ENCODE measurements at places on chromosomes 11 and 22.
A peak's percentile ranks its signal among the peaks of the same experiment; 100 is the strongest.

GRCh38 chr22:37582526-37582925, 2.6 kb upstream of the LGALS2 start:
- DNase-seq: no peak

DNA sequence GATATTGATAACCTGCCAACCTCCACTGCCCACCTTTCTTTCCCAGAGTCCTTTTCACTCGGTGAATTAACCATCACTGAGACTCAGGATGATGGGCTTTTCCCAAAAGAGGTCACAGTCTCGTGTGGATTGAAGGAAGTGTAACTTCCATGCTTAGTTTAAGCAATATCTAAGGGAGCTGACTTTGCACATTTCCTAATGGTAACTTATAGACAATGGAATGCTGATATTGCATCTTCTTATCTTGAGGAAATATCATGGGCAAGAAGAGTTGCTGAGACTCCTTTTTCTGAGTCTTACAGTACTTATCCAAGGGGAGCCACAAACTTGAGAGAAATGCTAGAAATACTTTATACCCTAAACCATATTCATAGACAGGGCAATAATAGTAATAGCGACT, 8.8 kb downstream of the BARX2 start:
- DNase-seq: no peak

DNA sequence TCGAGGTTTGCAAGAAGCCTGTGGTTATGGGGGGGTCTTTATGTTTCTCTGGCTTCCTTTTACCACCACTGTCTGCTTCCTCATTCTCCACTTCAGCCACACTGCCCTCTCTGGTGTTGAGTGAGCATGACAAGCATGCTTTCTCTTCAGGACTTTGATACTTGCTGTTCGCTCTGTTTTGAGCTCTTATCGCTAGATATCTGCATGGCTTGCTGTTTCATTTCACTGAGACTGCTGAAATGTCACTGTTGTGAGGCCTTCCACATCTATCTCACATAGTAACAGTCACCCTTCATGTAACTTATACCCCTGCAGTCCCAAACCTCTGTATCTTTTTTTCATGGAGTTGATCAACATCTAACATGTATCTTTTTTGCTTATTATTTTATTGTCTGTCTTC, 59.8 kb downstream of the TMEM135 start:
- DNase-seq: peak; percentile 15

DNA sequence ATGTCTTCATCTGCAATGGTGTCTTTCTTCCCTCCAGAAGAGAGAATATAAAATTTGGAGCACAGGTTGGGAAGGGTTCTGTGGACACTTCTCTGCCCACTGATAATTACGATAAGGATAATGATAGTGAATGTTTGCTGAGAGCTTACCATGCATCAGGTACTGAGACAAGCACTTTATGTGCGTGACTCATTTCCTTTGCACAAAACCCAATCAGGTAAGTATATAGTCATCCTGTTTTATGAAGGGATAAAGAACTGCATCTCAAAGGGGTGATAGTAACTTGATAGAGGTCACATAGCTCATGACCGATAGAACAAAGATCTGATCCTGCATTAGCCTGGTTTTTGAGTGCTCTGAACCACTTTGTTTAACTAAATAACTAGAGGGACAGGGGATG, 9.4 kb downstream of the DRD2 start:
- DNase-seq: no peak

- no peak for DNase-seq
Measured at GRCh38 chr22:47301820-47302475, 539.5 kb downstream of the TBC1D22A start.

DNA sequence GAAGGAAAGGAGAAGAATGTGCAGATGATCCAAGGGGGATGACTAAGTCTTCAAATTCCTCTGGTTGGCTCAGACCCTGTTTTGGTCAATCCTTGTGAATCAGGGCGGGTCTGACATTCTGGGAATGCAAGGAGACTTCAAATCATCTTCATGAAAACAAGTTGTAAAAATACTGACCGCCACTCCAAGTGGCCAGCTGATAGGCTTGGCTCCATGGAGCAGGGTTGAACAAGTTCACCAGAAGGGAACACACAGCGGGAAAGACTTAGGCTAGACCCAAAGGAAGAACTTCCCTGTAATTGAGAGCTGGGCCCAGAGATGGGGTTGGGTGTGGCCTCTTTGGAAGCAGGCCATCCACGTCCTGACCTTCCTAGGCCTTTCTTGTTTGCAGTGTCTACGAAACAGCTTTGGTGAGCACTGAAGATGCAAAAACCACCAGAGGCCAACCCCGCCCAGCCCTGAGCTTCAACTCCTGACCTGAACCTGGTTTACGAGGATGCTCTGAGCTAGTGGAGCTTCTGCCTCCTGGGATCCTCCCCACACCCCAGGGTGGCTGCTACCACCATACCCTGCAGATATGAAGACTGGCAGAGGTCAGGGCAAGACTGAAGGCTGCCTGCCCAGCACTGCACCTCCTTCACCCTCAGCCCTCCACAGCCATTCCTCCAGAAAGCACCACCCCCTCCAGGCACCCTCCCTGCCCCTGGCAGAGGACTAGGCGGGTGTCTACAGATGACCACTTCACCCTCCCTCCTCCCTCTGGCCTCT, 26.1 kb downstream of the GDPD5 start:
- peak; percentile 98 for DNase-seq

GRCh38 chr11:2955906-2956476, 26.8 kb upstream of the PHLDA2 start:
- DNase-seq: no peak

- DNase-seq: no peak
Measured at GRCh38 chr22:28884747-28885350, 1.5 kb downstream of the ZNRF3 start.

- DNase-seq: no peak
Measured at GRCh38 chr22:23263651-23264555, 83.6 kb downstream of the BCR start.

GRCh38 chr11:83979593-83979992, 693.4 kb upstream of the CCDC90B start:
- DNase-seq: no peak

GRCh38 chr11:66327171-66328030, 8.8 kb downstream of the RIN1 start:
- peak; percentile 68 for DNase-seq

- peak; percentile 21 for DNase-seq
Measured at GRCh38 chr11:87114093-87114492, 76.4 kb downstream of the TMEM135 start.

- no peak for DNase-seq
Measured at GRCh38 chr11:63909591-63910506, 7.1 kb downstream of the RCOR2 start.

- DNase-seq: no peak
Measured at GRCh38 chr11:11265994-11266606, 87.0 kb downstream of the CSNK2A3 start.

DNA sequence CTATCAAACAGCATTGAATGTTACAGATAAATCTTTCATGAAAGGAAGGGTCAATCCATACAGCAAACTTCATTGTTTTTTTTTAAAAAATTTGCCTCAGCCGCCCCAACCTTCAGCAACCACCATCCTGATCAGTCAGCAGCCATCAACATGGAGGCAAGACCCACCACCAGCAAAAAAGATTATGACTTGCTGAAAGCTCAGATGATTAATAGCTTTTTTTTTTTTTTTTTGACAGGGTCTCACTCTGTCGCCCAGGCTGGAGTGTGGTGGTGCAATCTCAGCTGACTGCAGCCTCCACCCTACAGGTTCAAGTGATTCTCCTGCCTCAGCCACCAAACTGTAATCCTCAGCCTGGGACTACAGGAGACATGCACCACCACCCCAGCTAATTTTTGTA, 18.0 kb upstream of the CD3E start:
- DNase-seq: no peak

DNA sequence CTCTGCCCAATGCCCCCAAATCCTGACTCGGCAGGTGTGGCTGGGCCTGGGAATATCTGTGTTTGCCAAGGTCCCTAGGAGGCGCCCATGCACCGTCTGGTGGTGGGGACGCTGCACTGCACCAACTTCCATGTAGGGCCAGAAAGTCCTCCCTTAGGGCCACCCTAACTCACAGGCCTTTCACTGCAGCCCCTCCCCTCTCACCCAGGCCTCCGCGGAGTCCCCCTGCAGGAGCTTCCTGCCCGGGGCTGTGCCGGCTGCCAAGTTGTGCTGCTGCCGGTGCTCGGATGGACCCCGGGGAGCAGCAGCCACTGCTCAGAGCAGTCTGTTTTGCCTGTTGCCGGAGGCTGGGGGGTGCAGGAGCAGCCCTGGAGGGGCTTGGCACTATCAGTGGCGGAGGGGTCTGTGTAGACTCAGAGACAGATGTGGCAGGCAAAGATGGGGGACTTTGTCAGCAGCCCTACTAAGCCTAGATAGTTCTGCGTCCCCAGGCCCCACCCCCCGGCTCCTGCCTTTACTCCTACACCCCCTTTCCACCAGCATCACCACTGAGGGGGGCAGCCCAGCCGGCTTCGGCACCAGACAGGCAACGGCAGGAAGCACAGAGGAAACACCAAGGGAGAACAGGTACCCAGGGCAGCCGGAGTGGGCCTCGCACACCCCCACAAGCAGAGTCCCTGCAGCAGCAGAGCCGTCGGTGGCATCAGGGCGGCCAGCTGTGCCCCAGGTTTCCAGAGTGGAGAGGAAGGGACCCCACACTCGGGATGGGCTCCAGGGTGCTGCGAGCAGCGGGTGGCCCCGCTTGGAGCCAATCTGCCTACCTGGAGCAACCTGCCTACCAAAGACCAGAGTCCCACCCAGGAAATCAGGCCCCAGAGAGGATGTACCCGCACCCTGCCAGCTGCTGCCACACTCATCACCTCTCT, 124.3 kb downstream of the TRIM29 start:
- DNase-seq: peak; percentile 12

DNA sequence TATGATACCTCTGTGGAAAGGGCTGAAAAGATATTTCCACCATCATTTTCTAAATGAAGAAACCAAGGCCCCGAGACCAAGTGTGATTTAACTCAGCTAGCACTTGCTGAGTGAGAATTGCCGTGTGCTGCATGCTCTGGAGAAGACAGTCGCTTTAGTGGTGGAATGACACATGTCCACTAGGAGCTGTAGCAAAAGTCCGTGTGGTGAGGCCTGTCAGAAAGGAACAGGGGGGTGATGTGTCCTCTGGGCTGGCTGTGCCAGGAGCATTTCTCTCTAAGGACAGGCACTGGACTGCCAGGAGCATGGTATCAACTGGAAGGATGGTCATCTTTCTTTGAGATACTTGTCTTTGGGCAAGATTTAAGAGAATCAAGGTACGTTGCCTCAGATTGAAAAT, 72.8 kb downstream of the ATXN10 start:
- no peak for DNase-seq

DNA sequence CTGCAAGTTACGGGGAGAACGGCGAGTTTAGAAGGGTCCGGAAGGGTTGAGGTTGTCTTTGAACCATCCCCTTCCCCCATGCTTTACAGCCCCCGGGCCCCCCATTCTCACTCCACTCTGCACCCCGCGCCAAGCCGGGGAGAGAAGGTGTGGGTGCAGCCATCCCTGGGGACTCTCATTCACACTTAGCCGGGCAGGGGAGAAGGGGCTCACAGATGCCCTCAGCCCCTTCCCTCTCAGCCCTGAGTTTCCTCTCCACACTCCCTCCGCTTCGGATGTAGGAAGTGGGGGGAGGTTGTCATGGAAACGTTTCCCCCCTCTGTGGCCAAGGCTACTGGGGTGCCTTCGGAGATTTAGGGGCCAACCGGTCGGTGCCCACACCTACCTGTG, 334 bp downstream of the CADM1 start:
- DNase-seq: no peak

DNA sequence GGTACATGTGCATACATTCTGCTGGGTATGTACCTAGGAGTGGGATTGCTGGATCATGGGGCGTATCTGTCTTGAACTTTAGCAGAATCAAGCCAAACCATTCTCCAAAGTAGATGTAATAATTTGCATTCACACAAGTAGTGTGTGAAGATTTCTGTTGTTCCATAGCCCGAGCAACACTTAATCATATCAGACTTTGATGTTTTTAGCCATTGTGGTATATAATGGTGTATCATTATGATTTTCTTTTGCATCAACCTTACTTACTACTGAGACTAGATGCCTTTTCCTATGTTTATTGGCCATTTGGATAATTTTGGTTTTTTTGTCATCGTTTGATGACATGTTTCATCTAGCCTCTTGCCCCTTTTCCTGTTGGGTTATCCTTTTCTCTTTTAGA, 72.0 kb upstream of the TNRC6B start:
- DNase-seq: no peak

DNA sequence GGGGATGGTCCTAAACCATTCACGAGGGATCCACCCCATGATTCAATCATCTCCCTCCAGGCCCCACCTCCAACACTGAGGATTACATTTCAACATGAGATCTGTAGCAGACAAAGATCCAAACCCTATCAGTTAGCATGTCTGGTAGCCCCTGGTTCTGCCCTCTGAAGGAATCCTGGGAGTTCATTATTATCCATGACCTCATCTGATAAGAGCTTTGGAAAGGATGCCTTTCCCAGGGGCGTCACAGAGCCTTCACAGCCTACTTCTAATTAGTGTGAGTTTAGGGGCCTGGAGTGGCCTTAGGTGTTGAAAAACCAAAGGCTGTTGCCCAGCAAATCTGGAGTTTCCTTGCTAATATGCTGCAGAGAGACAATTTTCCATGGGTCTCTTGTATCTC, 8.6 kb upstream of the EIF3M start:
- DNase-seq: no peak

DNA sequence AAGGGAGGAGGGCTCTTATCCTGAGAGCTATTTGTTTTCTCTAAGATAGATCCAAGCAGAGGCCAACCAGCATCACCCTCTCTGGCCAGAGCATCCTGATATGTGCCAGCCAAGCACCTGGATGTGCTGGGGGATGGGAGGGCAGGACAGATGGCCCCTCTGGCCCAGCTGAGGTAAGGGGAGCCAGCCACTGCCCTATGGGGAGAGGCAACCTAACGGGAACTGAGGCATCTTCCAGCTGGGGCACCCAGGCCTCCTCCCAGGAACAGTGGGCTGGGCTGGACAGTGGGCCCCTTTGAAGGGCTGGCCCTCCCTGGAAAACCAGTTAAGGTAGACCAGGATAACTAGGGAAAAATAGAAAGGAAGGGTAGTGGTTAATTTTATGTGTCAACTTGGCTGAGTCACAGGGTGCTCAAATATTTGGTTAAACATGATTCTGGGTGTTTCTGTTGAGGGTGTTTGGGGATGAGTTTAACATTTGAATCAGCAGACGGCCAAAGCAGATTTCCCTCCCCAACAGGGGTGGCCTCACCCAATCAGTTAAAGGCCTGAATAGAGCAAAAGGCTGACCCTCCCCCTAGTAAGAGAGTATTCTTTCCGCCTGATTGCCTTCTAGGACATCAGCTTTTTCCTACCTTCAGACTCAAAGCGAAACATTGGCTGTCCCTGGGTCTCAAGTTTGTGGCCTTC, 595.1 kb downstream of the BUD13 start:
- no peak for DNase-seq
